ENCODE measurements at places on chromosomes 11 and 22.

GRCh38 chr22:18082467-18082866 lies 4.7 kb downstream of the PEX26 start:
- DNase-seq, result no peak

DNA sequence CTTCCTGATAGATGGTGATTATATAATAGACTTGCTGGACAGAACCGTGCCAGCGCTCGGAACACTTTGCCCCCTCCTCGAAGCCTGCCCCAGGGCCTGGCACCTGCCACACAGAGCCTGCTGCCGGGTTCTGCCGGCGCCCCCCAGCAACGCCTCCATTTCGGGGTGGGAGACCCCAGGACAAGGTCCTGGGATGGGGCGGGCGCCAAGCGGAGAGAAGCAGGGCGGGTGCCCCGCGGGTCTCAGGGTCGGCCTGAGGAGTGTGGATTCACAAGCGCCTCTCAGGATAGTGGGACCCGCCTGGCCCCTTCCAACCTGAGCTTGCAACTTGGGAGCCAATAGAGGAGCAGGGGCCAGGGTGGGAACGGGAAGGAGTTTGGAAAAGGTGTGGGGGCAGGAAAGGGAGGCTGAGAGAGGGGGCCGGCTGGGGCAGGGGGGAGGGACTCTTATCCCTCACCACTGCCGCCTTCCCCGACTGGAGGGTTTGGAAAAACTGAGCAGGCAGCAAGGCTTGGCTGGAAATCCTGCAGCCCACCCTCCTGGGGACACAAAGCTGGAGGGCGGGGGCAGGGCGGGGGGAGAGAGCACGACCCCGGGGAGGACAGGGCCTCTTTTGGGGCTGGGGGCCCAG lies 3.3 kb upstream of the BCL9L start:
- no peak for DNase-seq

- DNase-seq, result no peak
These were observed 22.5 kb downstream of the CYTH4 start for GRCh38 chr22:37304595-37305343.

GRCh38 chr11:65434057-65434666 lies 11.6 kb downstream of the NEAT1 start:
- no peak for DNase-seq

DNA sequence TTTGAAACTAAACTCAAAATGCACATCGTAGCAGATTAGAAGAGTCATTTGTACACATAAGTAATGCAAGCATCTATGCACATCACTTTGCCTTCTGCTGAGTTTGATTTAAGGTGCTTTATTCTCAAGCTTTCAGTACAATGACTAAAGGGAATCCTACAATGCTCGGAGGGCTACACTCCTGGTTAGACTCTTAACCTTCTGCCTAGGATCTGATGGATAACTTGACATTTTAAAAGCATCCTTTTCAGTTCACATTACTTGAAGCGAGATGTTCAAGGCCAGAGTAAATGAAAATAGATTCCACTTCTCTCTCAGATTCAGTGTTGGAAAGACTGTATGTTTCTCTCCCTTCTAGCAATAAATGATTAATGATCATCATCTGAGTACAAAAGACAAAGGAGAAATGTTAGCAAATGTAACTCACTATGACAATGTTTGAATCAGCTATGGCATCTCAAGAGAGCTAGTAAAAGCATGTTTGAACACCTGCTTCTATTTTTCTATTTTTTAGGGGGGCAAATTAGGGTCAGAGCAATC lies 259.2 kb upstream of the ANO3 start:
- no peak for DNase-seq

GRCh38 chr22:37690407-37690806 lies 4.3 kb downstream of the NOL12 start:
- DNase-seq, result no peak

GRCh38 chr11:108666373-108666772 lies 1.5 kb downstream of the DDX10 start:
- DNase-seq, result no peak

GRCh38 chr22:47990481-47990880 lies 1228.0 kb downstream of the TBC1D22A start:
- DNase-seq, result no peak

- no peak for DNase-seq
These were observed 43.4 kb upstream of the SC5D start for GRCh38 chr11:121249039-121249663.

DNA sequence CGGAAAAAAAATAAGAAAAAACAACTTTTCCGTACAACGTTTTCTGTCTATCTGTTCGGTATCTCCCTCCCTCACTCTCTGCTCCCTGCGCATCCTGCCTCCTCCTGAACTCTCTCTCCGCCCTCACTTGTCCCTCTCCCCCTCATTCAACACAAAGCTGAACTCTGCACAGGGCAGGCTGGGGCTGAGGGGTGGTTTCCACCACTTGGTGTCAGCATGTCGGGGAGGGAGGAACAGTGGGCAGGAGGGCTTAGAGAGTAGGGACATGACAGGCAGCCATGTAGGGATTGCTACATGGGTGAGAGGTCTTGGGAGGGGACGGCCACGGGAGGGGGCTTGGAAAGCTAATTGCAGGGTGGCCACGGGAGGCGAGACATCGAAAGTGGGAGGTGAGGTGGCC lies 17.6 kb downstream of the SLC22A12 start:
- DNase-seq, result no peak

- DNase-seq, result no peak
These were observed 5.0 kb downstream of the ZP1 start for GRCh38 chr11:60872124-60872960.

GRCh38 chr22:37625737-37626136 lies 13.7 kb upstream of the SH3BP1 start:
- DNase-seq, result no peak

DNA sequence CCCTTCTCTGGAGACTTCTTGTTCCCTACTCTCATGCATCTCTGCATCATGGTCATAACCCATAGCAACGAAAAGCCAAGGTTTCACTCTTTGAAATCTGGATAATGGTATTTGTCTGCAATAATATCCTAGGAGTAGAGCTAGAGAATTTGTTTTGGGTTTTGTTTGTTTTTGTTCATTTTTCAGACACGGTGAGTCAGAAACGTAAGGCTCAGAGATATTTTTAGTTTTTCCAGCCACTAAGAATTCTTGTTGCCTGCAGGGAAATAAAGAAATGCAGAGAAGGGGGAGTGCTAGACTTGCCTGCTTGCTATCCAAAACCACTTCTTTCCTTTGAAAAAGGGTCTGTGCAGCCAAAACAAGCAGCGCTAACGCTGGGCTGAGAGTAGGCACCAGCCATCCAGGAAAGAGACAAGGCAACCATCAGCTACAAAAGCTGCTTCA lies 26.0 kb downstream of the POU2AF3 start:
- no peak for DNase-seq

DNA sequence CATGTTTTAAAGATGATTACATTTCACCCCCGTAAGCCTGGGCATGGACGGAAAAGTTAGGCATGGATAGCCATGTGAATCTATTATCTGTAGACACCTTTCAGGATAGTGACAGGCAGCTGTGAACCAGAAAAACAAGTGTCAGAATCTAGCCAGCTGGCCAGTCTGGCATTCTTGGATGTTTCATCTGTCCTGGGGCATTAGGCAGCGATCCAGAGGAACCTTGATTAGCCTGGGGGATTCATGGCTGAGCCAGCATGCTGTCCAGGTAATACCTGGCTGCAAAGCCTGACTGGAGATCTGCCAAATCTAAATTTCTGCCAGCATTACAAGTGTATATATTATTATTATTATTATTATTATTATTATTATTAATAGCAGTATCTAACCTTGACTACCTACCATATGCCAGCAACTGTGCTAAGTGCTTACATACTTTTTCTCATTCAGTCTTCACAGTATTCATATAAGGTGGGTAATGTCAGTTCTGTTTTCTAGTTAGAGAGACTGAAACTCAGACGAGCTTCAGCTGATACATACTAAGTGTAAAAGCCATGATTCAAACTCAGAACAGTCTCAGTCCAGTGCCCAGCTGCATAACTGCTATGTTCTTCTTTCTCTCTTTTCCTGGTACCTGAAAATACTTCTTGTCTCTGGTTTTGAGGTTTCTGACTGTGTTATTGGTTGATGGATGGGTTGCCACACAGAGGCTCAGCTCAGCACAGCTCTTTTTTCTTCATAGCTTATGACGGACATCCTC lies 12.8 kb downstream of the BMAL1 start:
- no peak for DNase-seq

- no peak for DNase-seq
These were observed 180.6 kb downstream of the TBC1D22A start for GRCh38 chr22:46942799-46943785.

- no peak for DNase-seq
These were observed 30.4 kb downstream of the DUSP8 start for GRCh38 chr11:1541474-1542204.

- DNase-seq, result no peak
These were observed 13.7 kb downstream of the RNF141 start for GRCh38 chr11:10526974-10527918.

DNA sequence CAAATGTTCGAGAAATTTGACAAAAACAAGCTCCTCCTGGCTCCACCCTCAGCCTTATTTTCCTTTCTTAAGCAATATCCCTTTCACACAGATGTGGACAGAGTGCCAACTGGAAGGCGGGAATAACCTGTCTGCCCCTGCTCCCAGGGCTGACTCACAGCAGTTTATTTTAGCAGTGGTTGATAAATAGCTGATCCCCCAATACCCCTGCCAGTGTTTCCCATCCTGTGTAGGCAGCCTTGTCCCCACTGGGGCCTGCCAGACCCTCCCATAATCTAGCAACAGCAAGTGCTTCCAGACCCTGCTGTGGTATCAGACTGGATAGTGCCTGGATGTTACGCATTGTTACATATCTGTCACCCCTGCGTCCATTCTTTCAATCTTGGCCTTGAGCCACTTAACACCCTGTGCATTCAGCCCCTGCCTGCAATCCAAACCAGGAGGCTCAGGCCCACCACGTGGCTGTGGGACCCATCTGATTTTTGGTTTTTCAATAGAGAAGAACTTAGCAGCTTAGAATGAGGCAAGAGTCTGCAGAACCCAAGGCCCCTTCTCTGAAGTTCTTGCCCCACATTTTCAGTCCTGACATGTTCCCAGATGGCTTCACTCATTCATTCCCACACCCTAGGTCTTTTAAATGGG lies 53.7 kb downstream of the PARVA start:
- DNase-seq, result no peak

GRCh38 chr22:25134028-25134427 lies 65.6 kb upstream of the CRYBB3 start:
- no peak for DNase-seq

GRCh38 chr22:44587737-44588310 lies 89.8 kb upstream of the RTL6 start:
- no peak for DNase-seq

GRCh38 chr11:6321356-6321755 lies 1.1 kb upstream of the CAVIN3 start:
- no peak for DNase-seq

- no peak for DNase-seq
These were observed 138.1 kb downstream of the MAML2 start for GRCh38 chr11:96204721-96205459.

DNA sequence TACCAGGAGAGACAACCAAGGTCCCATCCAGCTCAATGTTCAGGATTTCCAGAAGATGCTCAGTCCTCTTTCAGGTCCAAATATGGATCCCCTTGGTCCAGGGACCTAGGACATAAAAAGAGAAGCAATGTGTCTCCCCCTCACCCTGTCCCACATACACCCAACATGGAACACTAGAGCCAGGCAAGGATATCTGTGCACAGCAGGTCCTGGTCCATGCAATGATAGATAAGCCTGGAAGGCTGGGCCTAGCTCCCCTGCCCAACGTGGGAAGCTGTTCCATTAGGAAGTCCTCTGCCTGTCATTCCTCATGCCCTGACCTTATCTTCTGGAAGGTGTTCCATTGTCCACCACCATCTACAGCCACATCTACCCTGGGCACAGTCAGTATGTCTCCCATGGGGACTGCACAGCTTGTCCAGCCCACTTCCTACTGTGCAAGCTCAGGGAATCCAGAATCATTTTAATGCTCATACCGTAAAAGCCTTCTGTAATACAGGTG lies 1434.8 kb downstream of the TBC1D22A start:
- DNase-seq, result no peak

DNA sequence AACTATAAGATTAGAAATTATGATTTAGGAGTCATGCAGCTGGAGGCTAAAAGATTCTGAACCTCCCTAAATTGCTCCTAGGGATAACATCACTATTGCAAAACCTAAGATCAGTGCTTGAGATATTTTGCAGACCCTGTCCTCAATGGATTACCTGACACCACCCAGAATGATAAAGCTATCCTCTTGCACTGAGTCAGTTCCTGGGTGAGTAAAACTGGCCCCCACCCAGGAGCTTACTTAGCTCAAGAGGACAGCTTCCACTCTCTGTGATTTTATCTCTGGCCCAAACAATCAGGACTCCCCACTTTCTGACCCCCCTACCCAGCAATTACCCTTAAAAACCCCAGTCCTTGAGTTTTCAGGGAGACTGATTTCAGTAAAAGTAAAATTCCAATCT lies 2074.4 kb upstream of the RAG2 start:
- no peak for DNase-seq

DNA sequence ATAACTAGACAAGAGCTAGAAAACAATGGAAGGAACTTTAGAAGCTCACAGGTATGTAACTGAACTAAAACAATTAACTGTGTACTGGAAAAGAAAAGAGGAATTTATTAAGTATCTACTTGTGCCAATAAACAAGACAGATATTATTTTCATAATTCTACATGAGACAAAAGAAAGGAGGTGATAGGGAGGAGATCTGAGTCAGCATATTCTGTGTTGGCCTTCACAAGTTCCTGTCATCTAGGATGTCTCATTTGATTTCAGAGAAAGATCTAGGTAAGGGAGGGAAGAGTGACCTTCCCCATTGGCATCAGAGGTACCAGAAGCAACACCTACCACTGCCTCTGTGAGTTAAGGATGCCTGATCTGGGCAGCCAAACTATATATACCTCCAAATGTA lies 34.8 kb upstream of the TEAD1 start:
- no peak for DNase-seq

DNA sequence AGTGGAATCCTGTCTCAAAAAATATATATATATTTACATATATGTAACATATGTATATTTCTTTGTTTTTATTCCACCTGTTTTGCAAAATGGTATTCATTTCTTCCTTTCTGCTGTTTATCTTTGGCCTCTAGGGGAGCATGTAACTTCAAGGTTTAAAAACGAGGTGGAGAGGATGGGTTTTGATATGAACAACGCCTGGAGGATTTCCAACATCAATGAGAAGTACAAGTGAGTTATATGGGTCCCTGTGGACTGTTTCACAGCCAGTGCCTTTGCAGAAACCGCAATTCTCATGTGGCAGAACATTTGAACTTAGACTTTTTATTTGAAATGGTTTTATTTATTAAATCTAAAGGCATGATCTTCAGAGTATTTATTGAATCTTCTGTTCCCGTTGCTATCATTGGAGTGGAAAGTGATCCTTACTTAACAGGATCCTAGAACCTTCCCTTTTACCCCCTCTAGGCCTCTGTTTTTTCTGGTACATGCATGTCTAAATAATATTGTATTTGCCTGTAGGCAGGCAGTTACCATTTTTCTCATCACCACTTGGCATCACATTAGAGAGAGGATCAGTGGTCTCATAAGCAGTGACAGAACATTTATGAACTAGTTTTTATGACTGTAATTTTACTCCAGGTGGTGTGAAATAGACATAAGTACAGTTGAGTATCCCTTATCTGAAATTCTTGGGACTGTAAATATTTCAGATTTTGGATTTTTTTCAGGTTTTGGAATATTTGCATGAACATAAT lies 81.5 kb upstream of the HORMAD2 start:
- no peak for DNase-seq

GRCh38 chr22:50174382-50175190 lies 4.1 kb downstream of the PANX2 start:
- no peak for DNase-seq
